Hepatic stellate cell (primary cell): ENCODE measurements at places on chromosomes 5 and 9.

DNA sequence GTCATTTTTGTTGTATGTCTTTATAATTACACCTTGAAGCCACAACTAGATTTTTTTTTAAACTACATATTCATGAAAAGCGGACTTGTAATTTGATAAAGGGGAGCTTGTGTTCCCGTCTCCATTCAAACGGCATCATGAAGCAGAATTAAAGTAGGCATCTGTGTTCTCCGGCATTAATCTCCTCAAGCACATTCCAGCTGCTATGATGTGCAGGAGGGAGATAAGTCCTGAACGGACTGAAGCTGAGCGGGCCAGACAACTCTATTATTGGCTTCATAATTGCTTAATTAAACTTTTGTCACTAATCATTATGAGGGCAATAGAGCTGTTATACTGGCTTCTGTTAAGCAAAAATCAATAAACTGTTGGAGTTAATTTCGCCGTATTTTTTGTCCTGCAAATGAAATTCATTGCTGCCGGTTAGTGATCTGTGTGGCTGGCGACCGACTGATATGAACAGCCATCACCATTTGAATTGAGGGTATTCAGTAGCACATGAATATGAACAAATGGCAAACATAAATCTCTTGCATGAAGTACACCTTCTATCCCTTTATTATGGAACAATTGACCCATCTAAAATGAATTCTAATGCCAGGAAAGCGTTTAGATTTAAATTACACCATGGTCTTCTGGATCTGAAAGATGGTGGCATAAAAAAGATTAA lies 408.8 kb upstream of the IRX1 start:
- DNase-seq: no peak

GRCh38 chr5:73365301-73365853 lies 83.2 kb downstream of the FOXD1 start:
- DNase-seq: peak; percentile 64

- DNase-seq: peak; percentile 6
Observed at GRCh38 chr9:22307013-22307711, 139.5 kb upstream of the DMRTA1 start.

DNA sequence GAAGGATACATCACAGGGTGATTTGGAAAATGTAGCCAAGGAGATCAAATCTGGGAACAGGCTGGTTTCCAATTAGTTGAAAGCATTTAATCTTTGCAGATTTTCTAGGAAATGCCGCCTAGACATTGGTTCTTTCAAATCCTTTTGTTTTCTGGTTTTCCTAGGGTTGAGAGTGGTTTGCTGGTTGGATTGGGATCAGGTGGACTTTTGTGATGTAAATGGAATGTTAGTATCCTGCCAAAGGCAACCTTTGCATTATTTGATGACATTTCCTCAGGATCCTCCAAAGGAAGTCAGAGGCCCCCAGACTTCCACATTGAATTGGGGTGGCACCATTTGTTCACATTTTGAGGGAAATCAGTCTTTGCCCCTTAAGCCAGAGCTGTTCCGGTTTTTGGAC lies 245.5 kb upstream of the RPS23 start:
- DNase-seq: no peak
